ENCODE measurements at places on chromosomes 6 and 20. TPM values are rescaled to one million over a fixed set of nuclear protein-coding genes. Genes with fewer than 3 reads are reported as not detected.

Gene HSPA1L
- total RNA-seq: 2.4 TPM

DNA sequence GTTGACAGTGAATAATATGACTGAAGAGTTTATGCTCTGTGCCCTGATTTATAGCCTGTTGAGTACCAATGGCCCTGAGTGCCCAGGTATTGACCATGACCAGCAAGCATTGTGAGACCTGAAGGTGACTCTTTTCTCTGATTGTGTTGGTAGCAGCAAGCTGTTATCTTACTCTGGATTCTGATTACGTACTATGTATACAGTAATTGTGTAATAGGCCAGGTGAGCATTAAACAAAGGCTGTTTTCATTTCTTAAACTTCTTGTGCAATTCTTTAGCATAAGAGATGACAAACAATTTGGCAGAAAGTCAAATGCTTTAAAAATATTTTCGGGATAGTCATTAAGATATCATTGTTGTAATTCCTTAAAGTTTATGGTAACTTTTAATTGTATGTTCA is 111.7 kb upstream of the PTPRK start:
- no peak for DNase-seq
- H3K27me3 ChIP-seq: no peaks in the 10 kb centered on the region
- H3K4me1 ChIP-seq: no peaks in the 10 kb centered on the region
- H3K36me3 ChIP-seq: no peaks in the 10 kb centered on the region

- DNase-seq: no peak
- H3K27ac ChIP-seq: no peak overlapping the region
- H3K4me1 ChIP-seq: no peaks in the 10 kb centered on the region
- no peaks in the 10 kb centered on the region for H3K36me3 ChIP-seq
- H3K27me3 ChIP-seq: no peaks in the 10 kb centered on the region
- H3K4me3 ChIP-seq: no peak overlapping the region
These were observed 159.2 kb downstream of the MTFR2 start for GRCh38 chr6:136090929-136091328.

GRCh38 chr20:44074252-44075151 is 112.5 kb downstream of the JPH2 start:
- H3K4me1 ChIP-seq: peaks cover 30% of the 10 kb centered on the region
- no peak overlapping the region for H3K27ac ChIP-seq
- H3K27me3 ChIP-seq: no peaks in the 10 kb centered on the region
- no peaks in the 10 kb centered on the region for H3K36me3 ChIP-seq

DNA sequence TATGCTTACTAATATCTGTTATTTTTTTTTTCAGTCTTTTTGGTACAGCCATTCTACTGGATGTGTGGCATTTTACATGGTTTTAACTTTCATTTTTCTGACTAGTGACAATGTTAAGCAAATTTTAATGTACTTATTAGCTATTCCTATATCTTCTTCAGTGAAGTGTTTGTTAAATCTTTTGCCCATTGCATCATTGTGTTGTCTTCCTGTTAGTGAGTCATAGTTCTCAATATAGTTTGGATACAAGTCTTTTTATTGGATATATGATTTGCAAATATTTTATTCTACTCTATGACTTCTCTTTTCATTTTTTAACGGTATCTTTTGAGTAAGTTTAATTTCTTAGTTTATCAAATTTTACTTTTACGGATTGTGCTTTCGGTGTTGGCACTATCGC is 519.4 kb downstream of the CDKAL1 start:
- H3K27ac ChIP-seq: no peak overlapping the region
- no peaks in the 10 kb centered on the region for H3K27me3 ChIP-seq

Gene C6orf141
- total RNA-seq: not detected

Gene ASCC3
- total RNA-seq: 42.3 TPM

Data from B cell (primary cell).